Nucleus accumbens (tissue), 56 donors: ENCODE measurements at places on chromosomes 11 and 22.

DNA sequence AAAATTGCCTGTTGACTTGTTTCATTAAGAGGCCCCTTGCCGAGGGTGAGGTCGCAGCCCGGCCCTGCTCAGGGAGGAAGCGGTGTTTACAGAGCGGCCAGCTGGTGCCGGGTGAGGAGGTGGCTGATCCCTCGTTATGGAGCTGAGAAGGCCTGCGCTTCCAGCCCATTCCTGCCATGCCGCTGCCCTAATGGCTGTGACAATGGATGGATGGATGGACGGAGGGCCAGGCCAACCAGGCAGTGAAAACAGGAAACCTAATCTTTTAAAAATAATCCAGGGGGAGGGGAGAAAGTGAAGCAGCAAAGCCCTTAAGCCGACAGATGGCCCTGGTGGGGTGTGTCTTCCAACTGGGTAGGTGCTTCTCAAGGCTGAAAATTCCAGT is 38.5 kb downstream of the BCR start:
- no peak for DNase-seq

- no peak for DNase-seq
These were observed 460.5 kb downstream of the LRRC4C start for GRCh38 chr11:40998920-40999319.

DNA sequence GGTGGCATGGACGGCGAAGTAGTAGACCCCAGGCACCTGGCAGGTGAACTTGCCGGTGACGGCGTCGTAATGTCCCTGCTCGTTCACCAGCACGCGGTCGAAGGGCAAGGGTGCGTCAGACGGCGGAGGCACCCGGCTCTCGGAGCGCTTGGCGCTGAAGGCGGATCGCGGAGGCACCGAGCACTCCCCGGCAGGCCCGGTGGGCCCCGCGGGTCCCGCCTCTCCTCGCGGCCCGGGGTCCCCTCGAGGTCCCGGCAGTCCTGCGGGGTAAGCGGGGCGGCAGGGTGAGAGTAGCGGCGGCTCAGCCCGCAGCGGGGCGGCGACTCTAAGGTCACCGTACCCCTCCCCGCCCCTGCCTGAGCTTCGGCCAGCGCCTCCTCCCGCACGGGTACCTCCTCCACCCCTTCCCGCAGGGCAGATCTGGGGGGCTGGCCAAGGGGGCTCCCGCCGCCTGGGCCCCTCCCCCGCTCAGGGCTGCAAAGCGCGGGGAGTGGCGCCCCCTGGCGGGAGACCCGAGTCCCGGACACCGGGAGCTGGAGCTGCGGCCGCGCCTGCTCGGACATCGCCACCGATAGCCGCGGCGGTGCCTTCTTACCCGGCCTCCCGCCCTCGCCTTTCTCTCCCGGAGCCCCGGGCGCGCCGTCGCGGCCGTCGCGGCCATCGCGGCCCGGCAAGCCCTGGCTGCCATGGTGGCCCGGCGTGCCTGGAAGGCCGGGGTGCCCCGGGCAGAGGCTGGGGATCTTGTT is 921 bp downstream of the C1QTNF5 start:
- peak; percentile 41 for DNase-seq

GRCh38 chr11:61041755-61042518 is 60.4 kb upstream of the CD5 start:
- DNase-seq: no peak

- no peak for DNase-seq
These were observed 1.5 kb downstream of the MAFF start for GRCh38 chr22:38203090-38203810.

DNA sequence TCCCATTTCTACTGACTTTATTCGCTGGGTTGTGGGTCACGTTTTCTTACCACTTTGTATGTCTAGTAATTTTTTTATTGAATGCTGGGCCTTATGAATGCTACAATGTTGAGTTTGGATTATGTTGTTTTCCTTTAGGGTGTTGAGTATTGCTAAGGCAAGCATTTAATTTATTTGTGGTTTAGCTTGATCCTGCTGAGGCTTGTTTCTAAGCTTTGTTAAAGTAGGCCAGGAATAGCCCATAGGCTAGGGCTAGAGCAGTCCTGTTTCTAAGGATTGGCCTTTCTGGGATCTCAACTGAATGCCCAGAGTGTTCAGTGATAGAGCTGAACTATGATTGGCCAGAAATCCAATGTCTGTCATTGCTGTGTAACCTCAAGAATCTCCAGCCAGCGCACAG is 56.1 kb upstream of the LDLRAD3 start:
- DNase-seq: no peak

DNA sequence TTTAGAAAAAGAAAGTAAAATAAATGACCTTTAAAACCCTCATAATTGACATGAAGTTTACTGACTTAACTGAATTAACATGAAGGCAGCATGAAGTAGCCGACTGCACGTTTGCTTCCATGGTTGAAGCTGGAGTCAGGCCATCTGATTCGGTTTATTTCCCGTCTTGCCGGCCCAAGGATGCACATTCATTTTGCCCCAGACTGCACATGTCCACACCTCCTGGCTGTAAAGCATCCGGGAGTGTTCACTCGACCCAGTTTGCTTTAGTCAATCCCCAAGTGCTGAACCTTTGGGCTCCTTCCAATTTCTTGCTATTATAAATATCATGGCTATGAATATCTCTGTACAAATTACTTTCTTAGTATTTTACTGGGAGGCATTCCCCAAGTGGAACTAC is 17.7 kb upstream of the TUB start:
- no peak for DNase-seq

DNA sequence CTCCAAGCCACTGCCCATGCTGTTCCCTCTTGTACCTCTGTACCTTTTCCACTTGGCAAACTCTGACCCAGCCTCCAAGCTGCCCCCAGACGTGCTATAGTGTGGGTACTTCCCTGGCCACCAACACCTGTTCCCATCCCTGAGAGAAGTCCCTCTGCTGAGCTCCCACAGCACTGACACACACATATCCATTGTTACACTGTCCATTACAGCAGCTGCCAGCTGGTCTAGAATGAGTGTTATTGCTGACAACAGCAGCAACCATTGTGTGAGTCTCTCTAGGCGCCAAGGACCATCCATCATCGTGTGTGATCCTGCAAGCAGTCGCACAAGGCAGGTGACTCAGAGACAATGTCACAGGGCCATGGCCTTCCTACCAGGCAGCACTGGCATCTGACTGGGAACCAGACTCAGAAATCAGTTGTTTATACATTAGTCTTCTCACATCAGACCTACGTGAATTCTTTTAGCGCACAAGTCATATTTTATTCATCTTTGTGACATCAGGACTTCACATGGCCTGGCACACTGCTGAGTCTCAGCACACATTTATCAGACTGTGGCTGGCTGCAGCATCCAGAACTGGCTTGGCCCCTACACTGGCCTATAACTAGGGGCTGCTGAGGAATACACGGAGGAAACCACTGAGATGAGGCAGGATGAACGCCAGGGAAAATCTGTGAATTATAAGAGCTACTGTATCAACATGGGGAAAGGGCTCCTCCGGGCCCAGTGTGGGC is 56.4 kb downstream of the SGSM3 start:
- no peak for DNase-seq

- no peak for DNase-seq
These were observed 9.5 kb downstream of the OR5P2 start for GRCh38 chr11:7787239-7787638.

- DNase-seq: no peak
These were observed 79.8 kb upstream of the CNTN5 start for GRCh38 chr11:98940913-98941312.

DNA sequence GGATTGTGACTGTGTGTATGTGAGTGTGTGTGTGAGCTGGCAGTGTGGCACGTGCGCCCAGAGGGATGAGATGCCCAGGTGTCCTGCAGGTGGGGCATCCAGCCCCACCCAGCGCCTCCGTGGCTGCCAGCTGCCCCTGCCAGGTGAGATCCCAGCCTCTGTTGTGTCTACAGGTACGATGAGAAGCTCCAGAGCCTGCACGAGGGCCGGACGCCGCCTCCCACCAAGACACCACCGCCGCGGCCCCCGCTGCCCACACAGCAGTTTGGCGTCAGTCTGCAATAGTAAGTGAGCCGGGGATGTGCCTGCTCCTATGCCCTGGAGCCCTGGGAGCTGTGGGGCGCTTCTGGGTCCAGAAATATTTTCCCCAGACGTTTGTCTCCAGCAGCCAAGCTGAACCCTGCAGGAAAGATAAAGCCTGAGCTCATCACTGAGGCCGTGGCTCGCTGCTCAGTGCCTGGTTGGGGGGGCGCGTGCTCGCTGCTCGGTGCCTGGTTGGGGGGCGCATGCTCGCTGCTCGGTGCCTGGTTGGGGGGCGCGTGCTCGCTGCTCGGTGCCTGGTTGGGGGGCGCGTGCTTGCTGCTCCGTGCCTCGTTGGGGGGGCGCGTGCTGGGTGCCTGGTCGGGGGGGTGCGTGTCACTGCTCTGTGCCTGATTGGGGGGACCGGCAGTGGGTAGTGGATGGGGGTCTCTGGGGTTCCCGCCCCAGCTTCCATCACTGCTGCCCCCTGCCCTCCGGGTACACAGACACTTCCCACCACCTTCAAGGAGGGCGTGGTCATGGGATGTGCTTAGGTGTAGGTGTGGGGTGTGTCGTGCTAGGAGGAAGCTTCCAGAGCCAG is 73.2 kb downstream of the ARHGAP8 start:
- DNase-seq: no peak

- no peak for DNase-seq
These were observed 195.0 kb upstream of the KIRREL3 start for GRCh38 chr11:127195501-127196120.

DNA sequence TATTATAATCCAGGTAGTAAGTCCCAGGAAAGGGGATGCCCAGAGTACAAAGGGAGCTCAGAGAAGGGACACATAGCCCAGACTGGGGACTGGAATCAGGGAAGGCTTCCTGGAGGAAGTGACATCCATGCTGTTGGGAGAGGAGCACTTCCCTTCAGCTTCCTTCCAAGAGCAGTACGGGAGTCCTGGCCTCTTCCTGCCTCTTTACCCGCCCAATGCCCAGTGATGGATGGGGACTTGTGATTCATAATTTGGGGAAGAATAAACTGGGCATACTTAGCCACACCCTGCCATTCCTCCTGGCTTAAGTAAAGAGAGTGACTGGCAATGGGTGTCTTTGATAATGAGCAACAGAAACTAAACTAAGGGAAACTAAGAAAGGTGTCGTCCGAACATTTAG is 11.5 kb downstream of the C11orf91 start:
- DNase-seq: no peak

- no peak for DNase-seq
These were observed 13.0 kb upstream of the OPCML start for GRCh38 chr11:133545199-133545803.
